ENCODE measurements at places on chromosomes 1 and 21. TPM values are rescaled to one million over a fixed set of nuclear protein-coding genes. Genes with fewer than 3 reads are reported as not detected.

- no peak for DNase-seq
Measured at GRCh38 chr1:235019961-235020360, 108.7 kb downstream of the TOMM20 start.

DNA sequence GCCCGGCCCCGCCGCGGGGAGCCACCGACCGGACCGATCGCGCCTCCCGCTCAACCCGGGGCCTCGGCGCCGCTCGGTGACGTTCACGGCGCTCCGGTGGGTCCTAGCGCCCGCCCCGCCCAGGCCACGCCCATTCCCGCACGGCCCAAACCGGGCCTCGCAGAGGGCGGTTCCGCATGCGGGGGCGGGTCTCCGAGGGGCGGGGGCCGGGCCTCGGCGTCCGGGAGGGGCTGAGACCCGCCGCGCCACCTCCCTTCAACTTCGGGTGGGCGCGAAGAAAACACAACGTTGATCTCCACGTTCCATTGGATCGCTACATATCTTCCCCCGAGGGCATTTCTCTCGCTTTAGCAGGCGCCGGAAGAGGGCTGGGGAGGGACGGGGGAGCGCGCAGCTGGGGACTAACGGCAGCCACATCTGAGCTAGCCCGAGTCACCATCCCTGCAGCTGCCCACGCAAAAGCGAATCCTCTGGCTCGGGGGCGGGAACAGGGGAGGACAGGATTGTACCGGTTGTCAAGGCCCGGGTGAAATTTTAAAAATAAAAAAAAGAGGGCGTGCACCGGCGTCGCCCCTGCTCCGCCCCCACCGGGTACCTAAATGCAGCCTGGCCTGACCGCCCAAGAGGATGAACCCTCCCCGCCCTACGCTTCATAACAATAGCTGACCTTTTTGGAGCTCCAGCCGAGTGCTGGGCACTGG is at the start of gene MAD2L2:
TSS of gene MAD2L2 (minus strand) at position 78 of the 701 bp plus-strand sequence. CDS start 547 bp downstream, outside the sequence.
- peak; percentile 96 for DNase-seq

DNA sequence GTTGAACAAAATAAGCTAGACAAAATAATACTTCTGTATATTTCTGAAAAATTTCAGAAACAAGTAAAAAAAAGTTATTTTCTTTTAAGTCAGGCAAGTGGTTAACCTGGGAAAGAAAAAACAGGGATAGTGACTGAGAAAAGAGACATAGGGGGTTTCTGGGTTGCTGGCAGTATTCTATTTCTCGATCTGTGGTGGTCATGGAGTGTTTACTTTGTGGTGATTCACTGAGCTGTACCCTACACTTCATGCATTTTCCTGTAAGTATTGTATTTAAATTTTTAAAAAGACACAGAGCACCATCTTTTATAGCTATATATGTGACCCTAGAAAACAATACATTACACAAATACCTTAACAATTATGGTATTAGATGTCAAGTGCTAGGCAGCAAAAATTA is 58.2 kb downstream of the ZNF644 start:
- DNase-seq = no peak

GRCh38 chr21:43905726-43906455 is 40.9 kb downstream of the AGPAT3 start:
- no peak for DNase-seq

AKR7A3 gene
- total RNA-seq = 0.26 TPM

DNA sequence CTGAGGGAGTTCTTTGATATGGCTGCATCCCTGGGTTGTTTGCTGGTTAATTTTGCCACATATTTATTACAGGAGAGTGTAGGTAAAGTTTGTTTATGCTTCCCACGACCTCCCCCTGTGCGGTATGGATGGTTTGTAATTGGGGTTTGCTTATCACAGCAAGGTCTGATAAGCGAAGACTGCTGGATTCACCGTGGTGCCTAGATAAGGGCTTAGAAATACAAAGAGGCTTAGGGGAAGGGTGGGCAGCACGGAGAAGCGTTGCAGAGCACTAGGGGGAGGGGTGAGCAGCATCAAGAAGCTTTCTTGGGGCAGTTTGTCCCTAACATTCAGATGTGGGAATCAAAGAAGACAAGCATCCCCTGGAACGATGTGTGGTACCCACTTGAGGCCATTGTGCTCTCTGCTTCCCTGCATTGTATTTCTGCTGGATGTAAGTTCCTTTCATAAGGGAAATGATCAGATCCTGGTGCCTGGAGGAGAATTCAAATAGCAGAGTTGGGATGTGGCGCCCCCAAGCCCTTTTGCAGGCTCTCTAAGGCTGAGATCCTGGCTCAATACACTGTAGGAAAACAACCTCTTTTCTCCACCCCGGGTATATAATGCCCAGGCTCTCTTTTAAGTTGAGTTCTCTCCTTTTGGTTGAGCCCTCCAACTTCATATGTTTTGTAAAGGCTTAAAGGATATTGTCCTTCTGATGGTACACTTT is 598.1 kb upstream of the ADGRL4 start:
- DNase-seq = no peak

DNA sequence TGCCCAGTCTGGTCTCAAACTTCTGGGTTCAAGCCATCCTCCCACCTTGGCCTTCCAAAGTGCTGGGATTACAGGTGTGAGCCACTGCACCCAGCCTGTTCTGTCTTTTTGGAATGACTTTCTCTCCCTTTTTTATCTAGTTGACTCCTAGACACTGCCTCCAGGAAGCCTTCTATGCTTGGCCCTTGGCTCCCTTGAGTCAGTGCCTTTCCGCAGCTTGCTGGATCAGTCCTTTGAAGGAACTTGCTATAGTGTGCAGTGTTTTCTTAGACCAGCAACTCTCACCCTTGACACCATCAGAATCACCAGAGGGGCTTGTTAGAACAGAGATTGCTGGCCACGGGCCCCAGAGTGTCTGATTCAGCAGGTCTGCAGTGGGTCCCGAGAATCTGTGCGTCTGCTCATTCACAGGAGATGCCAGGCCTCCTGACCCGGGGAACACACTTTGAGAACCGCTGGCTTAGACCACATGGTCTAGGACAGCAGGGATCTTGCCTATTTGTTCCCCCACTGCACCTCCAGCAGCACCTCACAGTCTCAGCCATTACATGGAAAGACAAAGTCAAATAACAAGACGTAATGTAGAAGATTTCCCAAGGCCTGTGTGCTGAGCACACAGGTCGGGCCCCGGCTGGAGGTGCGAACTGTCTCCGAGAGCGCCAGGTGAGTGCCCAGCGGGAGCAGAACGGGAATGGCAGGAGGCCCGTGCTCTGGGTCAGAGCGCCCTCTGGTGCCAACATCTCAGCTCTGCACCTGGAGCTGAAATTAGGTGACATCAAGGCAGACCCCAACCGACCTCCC is 27.4 kb upstream of the CTPS1 start:
- DNase-seq = peak; percentile 85

GRCh38 chr21:39366563-39366962 is 17.7 kb upstream of the HMGN1 start:
- DNase-seq = no peak

TUT4 gene
- total RNA-seq = 41.1 TPM

DNA sequence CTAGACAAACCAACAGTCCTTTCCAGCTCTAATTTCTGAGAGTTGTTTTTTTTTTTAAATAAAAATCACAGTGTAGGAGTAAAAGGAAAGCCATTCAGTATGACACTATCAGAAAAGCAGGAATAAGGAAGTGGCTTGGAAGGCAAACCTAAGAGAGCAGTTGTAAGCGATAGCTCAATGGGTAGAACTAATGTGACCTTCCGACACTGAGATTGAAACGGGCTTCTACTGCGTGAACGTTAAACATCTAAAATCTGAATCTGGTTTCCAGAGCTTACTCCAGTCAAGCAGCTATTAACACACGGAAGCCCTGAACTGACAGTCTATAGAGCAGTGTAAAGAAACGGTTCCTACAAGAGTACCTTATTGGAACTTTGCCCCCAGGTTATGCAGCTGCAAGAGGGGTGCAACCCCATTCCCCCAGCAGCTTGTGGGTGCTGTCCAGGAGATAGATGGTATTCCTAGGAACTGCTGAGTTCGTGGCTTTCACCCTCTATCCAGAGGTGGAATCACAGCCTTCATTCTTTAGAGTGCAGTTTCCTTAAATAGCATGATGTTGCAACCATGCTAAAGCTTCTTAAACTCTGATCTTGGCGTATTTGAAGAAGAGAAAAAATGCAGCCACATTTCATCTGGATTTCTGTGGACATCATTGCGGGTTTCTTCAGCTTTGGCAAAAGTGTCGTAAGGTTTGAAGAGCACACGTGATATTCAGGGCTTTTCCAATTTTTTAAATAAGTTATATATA is 3.3 kb upstream of the IRF2BP2 start:
- DNase-seq = no peak

TDRD5 gene
- not detected for total RNA-seq

DNA sequence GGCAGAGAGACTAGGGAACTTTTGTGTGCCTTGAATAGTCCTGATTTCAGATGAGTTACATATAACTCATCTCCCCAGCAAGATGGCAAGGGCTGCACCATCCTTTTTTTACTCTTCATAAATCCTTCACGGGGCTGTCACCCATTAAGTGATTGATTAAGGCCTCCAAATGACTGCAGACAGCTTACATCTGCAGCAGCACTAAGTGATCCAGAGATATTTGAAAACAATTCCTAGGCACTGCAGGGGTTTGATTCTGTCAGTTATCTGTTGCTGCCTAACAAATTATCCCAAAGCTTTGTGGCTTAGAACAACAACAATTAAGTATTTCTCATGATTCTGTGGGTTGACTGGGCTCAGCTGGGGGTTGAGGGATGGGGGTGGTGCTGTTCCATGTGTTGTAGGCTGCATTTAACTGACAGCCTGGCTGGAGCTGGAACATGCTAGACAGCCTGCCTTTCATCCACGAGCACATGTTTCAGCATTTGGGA is 19.3 kb downstream of the TEX38 start:
- DNase-seq = no peak

MTX1 gene
- total RNA-seq = 21.0 TPM

RGS1 gene
- total RNA-seq = 0.79 TPM

RXFP4 gene
- total RNA-seq = not detected

TNFAIP8L2 gene
- 1.8 TPM for total RNA-seq

SLC2A5 gene
- total RNA-seq = 3.6 TPM

- no peak for DNase-seq
Measured at GRCh38 chr1:193115629-193116227, 6.1 kb upstream of the CDC73 start.

- DNase-seq = peak; percentile 35
Measured at GRCh38 chr1:205812271-205812877, 624 bp downstream of the SLC41A1 start.

- DNase-seq = no peak
Measured at GRCh38 chr1:241266121-241266520, 90.9 kb downstream of the RGS7 start.

LRRC53 gene
- total RNA-seq = not detected

- DNase-seq = no peak
Measured at GRCh38 chr1:40393173-40393572, 19.6 kb downstream of the SMAP2 start.

DNA sequence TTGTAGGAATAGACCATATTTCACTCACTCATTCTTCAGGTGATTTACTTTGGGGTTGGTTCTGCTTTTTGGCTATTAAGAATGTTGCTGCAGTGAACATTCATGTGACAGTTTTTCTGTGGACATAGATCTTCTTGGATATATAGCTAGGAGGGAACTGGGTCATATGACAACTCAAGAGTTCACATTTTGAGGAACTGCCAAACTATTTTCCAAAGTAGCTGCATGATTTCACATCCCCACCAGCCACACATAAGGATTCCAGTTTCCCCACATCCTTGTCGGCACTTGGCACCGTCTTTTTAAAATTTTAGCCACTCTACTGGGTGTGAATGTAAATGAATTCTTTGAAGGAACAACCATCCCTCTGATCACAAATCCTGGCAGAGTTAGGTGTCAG is 126.0 kb downstream of the PRDM2 start:
- DNase-seq = no peak

UBL4B gene
- not detected for total RNA-seq

PPIAL4G gene
- total RNA-seq = not detected

GRCh38 chr21:23522751-23523150 is 2084.5 kb downstream of the MRPL39 start:
- DNase-seq = no peak

Data from right cardiac atrium (tissue), 5 donors.